ENCODE measurements at places on chromosomes 3 and 15.

- DNase-seq, result no peak
These were observed 124.8 kb upstream of the ST8SIA2 start for GRCh38 chr15:92268900-92269299.

GRCh38 chr3:115986555-115987207 lies 363.4 kb downstream of the GAP43 start:
- DNase-seq, result no peak

DNA sequence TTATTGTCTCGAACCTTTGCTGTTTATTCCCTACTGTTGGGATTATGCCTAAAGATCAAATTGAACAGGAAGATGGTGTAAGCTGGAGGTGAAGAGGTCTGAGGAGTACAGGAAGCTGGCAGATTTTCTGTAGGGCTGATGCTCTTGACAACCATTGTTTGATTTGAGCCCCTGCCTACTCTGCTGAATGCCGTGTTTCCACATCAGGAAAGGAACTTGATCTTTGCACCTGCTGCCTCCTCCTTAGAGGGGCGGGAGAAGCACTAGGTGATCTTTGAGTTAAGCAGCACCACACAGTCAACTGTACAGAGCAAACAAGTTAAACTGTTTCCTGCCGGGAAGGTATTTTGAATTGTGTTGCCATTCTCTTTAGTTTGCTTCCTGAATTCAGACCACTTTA lies 364.6 kb upstream of the EPHA6 start:
- no peak for DNase-seq

GRCh38 chr3:48014358-48014757 lies 1.9 kb downstream of the MAP4 start:
- no peak for DNase-seq
